ENCODE measurements at places on chromosomes 11 and 22.

DNA sequence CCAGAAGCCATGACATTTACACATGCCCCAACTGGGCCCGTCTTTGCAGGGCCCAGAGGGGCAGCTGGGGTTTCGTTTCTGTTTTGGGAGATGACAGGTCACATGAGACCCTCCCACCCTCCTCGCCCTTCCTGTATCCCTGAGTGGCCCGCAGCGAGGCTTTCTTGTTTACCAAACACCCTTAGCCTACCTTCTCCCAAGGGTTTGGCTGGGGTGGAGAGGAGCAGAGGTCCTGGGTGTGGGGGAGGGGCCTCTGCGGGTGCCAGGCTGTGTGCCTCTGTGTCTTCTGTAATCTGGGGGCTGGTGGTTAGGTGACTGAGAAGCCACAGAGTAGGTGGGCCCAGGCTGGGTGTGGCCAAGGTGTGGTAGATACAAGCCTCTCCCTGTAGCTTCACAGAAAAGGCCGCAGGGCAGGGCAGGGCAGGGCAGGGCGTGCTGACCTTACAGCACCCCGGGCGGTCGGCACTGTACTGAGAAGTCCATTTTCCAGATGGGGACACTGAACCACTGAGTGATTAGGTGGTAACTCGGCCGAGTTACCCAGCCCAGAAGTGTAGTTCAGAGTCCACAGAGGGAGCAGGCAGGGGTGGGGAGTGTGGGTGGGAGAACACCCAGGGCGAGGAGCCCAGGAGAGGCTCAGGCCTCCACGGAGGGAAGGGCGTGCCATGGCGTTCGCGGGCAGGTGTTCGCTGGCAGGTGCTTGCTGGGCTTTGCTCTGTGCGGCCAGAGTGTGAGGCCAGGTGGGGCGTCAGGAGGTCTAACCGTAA lies 8.7 kb downstream of the PRR5 start:
- no peak for DNase-seq

GRCh38 chr11:113632981-113633380 lies 73.1 kb downstream of the TMPRSS5 start:
- DNase-seq, result peak; percentile 60

DNA sequence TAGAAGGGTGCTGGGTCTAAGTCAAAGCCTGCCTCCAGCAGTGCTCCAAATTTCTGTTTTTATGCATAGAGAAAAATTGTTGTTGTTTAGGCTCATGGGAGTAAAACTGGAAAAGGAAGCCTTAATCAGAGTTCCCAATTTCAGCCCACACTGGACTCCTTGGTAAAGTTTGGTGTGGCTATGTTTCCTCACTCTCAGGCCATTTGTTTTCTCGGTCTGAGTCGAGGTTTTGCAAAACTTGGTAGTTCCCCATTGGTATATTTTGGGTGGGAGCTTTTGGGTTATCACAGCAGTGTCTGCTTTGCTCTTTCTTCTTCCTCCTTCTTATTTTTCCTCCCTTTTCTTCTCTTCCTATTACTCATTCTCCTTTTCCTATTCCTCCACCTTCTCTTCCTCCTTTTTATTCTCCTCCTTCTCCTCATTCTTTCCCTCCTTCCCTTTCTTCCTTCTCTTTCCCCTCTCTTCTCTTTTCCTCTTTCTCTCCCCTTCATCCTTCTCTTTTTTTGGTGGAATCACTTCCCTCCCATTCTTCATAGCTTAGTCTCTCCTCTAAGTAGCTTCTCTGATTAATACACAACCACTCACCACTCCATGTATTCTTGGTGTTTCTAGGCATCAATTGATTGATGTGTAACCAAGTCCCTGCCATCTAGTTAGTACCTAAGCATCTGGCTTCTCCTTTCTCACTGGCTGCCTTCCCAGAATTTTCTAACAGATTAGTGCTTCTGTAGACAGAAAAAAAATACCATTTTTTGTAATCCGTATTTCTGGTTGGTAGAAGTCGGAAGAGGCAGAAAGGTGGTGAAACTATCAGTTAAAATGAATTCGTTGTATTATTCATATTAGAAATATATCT lies 10.1 kb downstream of the SLC5A1 start:
- DNase-seq, result no peak

GRCh38 chr11:106426696-106427095 lies 349.2 kb downstream of the AASDHPPT start:
- DNase-seq, result no peak

GRCh38 chr22:28883917-28884746 lies 760 bp downstream of the ZNRF3 start:
- peak; percentile 38 for DNase-seq
